ENCODE measurements at places on chromosomes 3 and 15.
A peak's percentile ranks its signal among the peaks of the same experiment; 100 is the strongest.

- DNase-seq = no peak
These were observed 8.2 kb downstream of the KY start for GRCh38 chr3:134642445-134643149.

- DNase-seq = peak; percentile 84
These were observed 30.7 kb downstream of the SEMA7A start for GRCh38 chr15:74402873-74403587.

DNA sequence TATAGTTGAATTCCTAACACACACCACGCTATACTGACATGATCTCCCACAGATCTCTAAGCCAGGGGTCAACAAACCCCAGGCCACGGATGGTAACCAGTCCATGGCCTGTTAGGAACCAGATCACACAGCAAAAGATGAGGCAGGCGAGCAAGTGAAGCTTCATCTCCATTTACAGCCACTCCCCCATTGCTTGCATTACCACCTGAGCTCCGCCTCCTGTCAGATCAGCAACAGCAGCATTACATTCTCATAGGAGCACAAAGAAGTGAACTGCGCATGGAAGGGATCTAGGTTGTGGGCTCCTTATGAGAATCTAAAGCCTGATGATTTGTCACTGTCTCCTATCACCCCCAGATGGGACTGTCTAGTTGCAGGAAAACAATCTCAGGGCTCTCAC lies 2.7 kb downstream of the PDCD7 start:
- DNase-seq = no peak

GRCh38 chr15:85129881-85130280 lies 148.2 kb downstream of the PDE8A start:
- DNase-seq = no peak

- no peak for DNase-seq
These were observed 51.9 kb downstream of the ZBTB20 start for GRCh38 chr3:115095236-115095635.

- no peak for DNase-seq
These were observed 31.4 kb upstream of the SEC13 start for GRCh38 chr3:10352146-10352911.

- no peak for DNase-seq
These were observed 57.3 kb downstream of the ARNT2 start for GRCh38 chr15:80461356-80462095.

GRCh38 chr3:161217496-161217895 lies 3.6 kb upstream of the NMD3 start:
- DNase-seq = no peak

GRCh38 chr3:186879781-186880180 lies 37.3 kb downstream of the ADIPOQ start:
- no peak for DNase-seq

GRCh38 chr3:105791919-105792786 lies 76.7 kb downstream of the CBLB start:
- no peak for DNase-seq

DNA sequence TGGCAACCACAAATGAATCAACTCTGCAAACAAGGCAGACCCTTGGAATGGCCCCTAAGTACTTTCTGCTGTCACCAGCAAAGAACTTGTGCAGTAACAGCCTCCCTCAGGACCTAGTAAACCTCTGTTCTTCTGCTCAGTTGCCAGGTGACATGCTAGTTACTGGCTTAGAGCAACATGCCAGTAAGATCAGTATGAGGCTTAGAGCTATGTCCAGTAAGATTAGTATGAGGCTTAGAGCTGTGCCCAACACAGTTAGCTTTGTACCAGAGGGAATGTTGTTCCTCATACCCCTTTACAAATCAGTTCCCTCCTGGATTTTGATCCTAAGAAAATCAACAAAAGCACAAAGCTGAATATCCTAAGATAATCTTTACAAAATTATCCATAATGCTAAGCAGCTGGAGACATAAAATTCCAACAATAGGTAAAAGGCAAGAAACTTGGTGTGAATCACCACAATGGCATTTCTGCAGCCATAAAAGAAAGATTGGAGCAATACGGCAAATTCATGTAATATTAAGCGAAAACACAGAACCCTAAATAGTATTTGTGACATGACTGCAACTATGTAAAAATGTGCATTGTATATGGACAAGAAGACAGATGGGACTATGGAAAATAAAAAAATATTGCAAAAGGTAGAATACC lies 107.3 kb upstream of the LPP start:
- DNase-seq = no peak

GRCh38 chr15:76286271-76286879 lies 24.9 kb downstream of the ETFA start:
- no peak for DNase-seq

DNA sequence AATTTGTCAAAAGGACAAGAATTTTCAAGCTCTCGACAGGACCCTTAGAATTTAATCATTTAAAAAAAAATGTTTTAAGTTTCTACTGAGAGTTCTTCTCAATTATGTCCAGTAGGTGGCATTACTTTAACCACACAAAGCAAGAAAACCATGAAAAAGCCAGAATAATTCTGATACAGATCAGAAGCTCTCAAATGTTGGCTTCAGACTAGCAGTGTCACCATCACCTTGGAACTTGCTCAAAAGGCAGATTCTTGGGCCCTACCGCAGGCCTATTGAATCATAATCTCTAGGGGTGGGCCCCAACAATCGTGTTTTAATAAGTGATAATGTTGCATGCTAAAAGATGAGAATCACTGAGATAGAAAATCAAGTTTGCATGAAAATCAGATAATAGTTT lies 99.5 kb upstream of the KCNMB2 start:
- no peak for DNase-seq

- no peak for DNase-seq
These were observed 51.2 kb downstream of the MDFIC2 start for GRCh38 chr3:70261283-70261682.

GRCh38 chr15:39946862-39947261 lies 12.9 kb downstream of the EIF2AK4 start:
- no peak for DNase-seq

- DNase-seq = no peak
These were observed 80.1 kb downstream of the SSR3 start for GRCh38 chr3:156474560-156475389.

GRCh38 chr3:33392703-33393125 lies 47.5 kb downstream of the UBP1 start:
- no peak for DNase-seq

DNA sequence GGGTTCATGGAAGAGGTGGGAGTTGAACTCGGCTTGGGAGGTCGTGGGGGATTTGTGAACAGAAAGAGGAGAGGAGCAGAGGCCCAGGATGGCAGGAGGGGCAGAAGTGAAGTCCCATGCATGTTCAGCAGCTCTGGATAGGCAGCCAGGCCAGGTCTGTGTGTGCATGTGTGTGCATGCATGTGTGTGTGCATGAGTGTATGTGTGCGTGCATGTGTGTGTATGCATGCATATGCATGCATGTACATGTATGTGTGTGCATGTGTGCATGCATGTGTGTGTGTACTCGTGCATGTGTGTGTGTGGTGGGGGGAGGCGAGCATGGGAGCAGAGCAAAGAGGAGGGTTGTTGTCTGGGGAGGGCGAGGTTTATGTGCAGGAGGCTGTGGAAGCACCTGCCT lies 178.4 kb downstream of the RPLP1 start:
- no peak for DNase-seq

DNA sequence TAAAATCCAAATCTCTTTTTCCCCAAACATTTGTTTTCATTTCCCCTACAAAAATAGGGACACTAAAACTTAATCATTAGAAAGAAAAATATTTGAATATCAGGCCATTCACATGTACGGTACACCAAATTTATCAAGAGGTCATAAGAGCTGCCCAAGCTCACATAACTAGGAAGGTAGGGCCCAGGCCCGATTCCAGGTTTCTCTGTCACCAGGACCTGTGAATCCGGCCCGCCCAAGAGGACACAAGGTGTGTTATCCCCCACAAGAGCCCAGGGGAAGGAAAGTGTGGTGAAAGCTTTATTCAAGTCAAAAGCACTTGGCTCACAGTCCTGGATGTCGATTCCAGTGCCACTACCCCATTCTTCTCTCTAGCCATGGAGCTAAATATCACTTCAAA lies 130.6 kb downstream of the DMXL2 start:
- DNase-seq = no peak

DNA sequence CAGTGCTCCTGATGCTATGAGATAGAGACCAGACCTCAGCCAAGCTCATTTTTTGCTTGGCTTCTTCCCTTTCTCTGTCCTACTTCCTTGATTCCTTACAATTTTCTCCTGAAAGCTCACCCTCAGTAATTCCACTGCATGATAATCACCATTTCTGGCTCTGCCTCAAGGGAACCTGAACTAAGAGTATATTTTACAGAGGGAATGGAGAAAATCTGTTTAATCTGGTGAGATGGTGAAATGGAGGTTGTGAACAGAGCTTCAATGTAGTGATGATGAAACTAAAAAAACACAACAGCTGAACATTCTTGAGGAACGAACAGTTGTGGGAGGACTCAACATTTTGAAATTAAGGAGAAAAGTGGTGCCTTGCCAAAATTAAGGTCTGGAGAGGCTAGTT lies 16.3 kb downstream of the HHLA2 start:
- DNase-seq = no peak

DNA sequence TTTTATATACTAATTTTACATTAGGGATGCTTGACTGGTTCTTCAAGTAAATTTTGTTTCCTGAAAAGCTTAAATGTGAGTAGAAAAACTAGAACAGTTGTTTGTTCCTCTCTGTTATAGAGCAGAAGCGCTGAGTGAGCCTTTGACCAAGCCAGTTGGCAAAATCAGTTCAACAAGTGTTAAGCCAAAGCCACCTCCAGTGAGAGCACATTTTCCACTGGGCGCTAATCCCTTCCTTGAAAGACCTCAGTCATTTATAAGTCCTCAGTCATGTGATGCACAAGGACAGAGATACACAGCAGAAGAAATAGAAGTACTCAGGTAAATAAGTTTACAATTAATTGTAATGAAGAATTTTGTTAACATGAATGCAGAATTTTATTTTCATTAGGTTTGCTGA lies 14.6 kb downstream of the CAPN7 start:
- no peak for DNase-seq

DNA sequence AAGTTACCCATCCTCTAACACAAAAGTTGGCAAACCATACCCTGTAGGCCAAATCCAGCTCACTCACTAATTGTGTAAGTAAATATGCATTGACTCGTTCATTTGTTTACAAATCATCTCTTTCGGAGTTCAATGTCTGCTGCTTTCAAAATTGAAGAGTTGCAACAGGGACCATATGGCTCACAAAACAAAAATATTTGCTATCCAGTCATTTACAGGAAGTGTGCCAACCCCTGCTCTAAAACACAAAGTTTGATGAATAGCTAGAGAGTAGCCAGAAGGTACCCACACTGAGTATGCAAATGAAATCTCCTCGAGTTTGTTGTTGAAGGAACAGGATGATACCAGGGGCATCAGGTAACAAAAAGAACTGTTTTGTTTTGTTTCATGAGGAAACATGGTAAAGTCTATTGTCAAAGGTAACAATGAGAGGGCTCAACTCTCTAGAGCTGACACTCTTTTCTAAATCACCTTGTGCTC lies 236.2 kb upstream of the THBS1 start:
- DNase-seq = no peak
